COR-L47 (cell line): ENCODE measurements at places on chromosomes 6 and 20.

DNA sequence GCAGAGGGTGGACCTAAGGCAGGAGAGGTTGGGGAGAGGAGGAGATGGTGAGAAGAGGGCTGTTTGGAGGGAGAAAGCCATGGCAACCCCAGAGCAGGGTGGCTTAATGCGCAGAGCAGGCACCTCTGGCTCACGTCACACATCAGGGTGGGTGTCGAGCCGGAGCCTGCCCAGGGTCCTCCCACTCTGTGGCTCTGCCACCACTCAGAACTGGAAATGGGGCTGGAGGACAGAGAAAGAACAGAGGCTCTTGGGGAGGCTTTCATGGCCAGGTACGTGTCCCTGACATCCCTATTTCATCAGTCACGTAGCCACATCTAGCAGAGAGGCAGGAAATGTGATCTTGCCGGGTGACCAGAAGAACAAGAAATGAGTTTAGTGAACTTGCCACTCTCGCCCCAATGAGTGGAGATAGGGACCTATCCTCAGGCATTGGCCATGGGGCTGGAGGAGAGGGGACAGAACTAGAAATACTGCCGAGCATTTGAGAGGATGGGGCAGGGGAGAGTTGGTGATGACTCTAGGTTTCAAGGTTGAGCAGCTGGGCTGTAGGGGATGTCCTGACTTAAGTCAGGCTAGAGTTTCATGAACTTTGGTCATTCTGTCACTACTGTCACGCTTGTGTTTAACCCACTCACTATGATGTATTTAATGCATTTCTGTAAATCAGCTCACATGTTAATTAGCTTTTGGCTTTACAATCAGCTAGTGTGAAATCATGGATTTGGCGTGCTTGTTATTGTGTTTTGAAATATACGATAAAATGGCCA is 52.7 kb downstream of the CDH26 start:
- no peak for DNase-seq

- DNase-seq: no peak
These were observed 2.2 kb downstream of the TAF4 start for GRCh38 chr20:62063315-62063980.

- DNase-seq: no peak
These were observed 45.5 kb upstream of the CD83 start for GRCh38 chr6:14072084-14072483.

DNA sequence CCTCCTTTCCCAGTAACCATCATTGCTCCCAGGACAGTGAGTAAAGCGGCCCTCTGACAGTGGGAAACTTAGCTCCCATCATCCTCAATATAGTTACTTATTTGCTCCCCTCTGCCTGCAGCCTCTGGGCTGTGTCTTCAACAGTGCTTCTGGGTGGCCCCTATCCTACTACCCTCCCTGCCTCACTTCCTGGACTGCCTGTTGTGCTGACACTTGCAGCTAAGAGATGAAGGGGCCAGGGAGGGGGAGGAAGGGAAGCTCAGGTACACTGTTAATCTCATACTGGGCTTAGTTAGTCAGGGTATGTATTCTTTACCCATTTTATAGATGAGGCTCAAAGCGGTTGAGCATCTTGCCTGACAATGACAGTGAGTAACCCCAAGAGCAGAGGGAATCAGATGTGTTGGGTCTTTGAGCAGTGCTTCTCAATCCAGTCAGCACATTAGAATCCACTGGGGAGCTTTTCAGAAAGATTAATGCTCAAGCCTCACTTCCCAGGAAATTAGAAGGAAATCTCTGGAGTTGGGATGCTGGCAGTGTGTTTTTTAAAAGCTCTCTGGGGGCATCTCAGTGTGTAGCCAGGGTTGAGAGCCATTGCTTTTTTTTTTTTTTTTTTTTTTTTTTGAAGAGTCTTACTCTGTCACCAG is 27.1 kb upstream of the KCNK5 start:
- DNase-seq: no peak

GRCh38 chr6:132052096-132052495 is 100.9 kb upstream of the CCN2 start:
- no peak for DNase-seq

DNA sequence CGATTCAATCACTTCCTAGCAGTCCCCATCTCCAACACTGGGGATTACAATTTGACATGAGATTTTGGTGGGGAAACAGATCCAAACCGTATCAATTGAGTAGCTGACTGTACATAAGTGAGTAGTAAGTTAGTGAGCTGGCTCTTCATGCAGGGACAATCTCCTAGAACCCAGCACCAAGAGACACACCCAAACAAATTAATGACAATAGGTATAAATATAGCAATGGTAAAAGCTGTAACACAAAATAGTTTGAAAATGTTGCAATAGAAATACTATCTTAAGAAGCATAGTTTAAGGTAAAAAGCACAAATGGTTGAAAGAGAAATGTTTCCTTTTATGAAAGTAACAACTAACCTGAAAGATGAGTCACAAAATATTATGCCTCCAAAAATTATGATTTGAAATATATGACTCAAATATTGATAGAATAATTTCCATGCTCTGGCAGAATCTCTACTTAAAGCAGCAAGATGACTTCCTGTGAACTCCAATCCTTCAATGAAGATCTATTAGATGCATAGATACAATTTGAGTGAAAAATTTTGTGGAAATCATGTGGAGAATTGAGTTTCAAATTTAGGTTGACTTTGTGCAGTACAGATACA is 5.4 kb upstream of the SIRPB1 start:
- no peak for DNase-seq

DNA sequence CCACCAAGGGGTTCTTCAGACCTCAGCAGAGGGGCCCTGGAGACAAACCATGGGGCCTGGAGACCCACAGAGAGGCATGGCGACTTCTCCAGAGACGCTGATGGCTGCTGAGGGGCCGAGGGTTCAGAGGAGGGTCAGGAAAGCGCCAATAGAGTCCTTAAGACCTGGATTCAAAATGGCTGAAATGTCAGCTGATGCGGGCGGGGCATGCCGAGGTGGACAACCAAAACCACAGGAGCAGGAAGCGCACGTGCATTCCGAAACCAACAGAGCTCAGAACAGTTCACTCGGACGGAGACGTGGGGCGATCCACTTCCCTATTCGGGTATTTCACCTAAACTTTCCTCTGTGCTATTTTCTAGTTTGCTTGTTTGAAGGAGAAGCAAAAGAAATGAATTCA is 99.9 kb upstream of the RIN2 start:
- DNase-seq: no peak

GRCh38 chr6:24524805-24525204 is 30.0 kb downstream of the ALDH5A1 start:
- DNase-seq: peak; percentile 48

DNA sequence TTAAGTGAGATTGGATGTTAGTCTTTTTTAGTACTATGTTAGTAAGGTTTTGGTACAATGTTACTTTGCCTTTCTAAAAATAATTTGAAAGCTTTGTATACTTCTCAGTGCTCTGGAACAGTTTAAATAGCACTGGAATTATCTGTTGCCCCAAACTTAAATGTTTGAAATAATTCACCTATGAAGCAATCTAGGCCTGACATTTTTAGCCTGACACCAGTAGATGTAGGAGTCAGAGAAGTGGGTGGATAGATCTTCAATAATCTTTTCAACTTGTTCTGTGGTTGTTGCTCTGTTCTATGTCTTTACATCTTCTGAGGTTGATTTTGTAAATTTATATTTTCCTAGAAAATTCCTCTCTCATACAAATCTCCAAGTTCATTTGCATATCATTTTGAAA is 103.1 kb upstream of the ADGRF1 start:
- no peak for DNase-seq

- DNase-seq: peak; percentile 26
These were observed 21.9 kb upstream of the CHMP4B start for GRCh38 chr20:33789109-33789857.

GRCh38 chr6:91185072-91185471 is 598.2 kb upstream of the MAP3K7 start:
- no peak for DNase-seq
